ENCODE measurements at places on chromosomes 16 and 17.

DNA sequence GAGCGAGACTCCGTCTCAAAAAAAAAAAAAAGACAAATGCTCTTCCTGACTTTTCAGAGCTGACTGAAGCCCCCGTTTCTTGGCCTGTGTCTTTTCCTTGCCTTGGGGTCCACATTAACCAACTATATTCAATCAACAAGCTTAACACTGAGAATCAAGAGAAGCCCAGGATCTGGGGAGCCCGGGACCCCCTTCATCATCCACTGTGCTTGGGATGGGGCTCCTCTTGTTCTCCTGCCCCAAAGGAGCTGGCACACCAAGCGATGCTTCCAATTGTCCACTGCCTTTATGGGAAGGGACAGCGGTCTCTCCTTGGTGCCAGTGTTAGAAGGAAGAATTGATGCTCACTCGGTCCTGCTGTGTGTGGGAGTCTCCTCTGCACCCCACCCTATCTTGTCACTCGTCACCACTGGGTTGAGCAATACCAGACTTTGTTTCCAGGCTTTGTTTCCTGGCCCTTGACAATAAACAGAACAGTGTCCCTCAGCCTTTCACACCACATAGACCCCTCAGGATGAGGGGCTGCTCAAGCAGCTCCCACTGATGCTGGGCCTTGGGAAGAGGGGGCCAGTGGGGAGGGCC, 146.7 kb downstream of the KCNJ12 start:
- no peak for DNase-seq

DNA sequence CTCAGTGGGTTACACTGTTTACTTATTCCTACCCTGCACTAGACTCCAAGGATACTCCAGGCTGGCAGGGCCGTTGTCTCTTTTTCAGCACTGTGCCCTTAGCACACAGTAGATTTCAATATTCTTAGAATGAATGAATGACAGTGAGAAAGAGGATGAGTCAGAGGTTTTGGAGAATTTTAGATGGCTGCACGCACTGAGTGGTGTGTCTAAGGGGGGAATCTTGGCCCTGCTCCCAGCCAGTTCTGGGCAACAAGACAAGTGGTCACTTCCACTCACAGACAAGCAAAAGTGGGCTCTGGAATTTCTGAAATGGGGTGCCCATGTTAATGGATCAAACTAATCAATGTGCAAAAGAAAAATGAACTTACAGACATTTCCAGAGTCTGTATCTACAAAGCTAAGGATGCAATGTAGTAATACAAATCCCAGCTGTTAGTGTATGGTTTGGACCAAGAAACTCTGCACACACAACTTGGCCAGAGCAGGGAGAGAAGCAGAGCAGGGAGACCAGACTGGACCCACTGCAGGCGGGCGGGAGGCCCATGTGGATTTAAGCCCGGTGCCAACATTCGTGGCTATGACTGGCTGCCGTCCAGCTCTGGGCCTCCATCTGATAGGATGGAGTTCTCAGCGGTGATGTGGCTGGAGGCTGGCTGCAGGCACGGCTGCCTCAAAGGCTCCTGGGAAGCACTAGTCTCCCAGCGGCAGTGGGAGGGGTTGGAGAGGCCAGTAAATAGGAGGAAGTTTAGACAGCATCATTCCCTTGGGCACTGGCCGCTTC, 95.6 kb upstream of the CDYL2 start:
- peak; percentile 35 for DNase-seq

DNA sequence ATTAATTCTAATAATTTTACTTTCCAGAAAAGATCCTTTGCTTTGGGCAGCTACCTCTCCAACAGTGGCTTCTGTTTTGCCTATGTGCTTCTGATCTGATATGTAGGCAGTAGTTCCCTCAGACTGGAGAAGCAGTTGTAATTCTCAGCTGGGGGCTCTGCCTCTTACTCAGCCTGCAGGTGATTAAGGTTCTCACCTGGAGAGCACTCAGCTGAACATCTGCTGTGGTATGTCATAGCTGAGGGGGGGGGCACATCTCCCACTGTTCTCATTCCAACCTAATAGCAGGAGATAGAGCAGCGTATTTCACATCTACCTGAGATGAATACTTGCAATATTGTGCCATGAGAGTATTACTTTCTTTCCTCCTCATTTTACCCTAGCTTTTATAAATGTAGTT, 511.9 kb upstream of the CDH8 start:
- no peak for DNase-seq

- DNase-seq: no peak
Measured at GRCh38 chr17:18974407-18975149, 22.6 kb downstream of the SLC5A10 start.

DNA sequence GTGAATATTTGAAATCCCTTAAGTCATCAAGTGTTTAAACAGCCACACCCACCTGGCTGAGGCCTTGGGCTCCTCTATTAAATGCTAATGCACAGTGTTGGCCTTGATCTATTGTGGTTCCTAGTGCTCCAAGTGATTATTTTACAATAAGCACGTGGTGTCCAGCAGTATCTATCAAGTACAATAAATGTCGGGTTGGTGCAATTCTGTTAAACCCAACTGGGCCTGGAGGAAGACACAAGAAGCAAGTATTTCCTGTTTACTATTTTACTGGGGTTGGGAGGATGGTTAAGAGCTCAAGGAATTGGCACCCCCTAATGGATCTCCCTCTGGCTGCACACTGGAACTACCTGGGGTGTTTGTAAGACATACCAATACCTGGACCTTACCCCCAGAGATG, 72.1 kb upstream of the HNF1B start:
- DNase-seq: no peak

GRCh38 chr17:19753051-19753509, 5.0 kb upstream of the ALDH3A1 start:
- DNase-seq: peak; percentile 98

- DNase-seq: no peak
Measured at GRCh38 chr17:57670769-57671569, 74.1 kb downstream of the CCDC182 start.

- DNase-seq: no peak
Measured at GRCh38 chr17:59858167-59858816, 34.5 kb downstream of the TUBD1 start.

DNA sequence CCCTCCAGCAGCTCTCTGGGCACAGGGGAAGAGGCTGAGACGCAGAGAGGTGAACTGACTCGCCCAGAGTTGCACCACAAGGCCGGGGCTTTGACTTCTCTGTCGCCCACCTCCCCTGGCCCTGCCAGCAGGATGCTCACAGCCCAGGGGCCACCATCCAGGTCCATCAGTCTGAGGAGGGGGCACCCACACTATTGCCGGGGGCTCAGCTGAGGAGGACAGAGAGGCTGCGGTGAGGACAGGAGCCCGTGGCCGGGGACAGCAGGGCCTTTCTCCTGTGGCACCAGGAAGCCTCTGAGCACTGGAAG, 32.6 kb downstream of the KDM8 start:
- no peak for DNase-seq

DNA sequence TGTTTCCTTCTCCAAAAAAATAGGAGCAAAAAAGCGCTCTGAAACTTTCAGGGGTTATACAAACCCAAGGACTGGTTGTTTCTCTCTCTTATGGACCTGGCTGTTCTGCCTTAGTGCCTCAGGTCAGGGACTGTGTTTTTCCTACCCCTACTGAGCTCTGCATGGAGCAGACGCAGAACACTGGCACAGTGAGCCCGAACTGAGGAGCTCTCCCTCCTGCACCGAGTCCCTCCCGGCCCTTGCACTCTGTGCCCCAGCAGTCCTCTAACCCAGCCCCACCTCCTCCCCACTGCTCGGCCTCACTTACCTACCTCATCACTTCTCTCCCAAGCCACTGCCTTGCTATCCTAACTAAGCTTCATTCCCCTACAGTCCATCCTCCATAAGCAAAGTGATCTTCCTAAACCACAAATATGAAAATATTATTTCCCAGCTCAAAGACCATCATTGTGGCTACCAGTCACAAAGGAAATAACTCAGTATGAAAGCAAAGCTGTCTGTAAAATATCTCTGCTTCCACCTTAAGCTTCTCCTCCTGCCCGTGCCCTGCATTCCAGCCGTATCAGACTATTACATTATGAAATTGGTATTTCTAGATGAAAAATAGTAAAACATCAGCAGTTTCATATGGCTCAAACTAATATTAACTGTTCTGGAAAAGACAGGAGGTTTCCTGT, 13.6 kb downstream of the MEIOB start:
- DNase-seq: no peak

DNA sequence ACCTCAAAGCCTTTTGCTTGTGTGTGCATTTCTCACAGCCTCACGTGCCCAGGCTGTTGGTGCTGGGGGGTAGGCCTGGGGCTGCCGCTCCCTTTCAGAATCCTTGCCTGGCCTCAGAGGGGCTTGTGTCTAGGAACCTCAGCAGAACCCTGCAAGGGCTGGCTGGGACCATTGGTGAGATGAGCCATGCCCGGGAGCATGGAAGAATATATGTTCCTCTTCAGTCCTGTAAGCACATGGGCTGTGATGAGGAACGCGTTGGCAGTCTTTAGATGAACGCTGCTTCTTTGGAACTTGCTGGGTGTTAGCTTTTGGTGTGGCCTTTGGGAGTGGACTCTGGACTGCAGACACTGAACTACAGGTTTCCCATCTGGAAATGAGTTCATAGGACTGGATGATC, 32.0 kb upstream of the SLC5A10 start:
- DNase-seq: no peak

GRCh38 chr16:77500286-77500598, 65.4 kb upstream of the ADAMTS18 start:
- no peak for DNase-seq

DNA sequence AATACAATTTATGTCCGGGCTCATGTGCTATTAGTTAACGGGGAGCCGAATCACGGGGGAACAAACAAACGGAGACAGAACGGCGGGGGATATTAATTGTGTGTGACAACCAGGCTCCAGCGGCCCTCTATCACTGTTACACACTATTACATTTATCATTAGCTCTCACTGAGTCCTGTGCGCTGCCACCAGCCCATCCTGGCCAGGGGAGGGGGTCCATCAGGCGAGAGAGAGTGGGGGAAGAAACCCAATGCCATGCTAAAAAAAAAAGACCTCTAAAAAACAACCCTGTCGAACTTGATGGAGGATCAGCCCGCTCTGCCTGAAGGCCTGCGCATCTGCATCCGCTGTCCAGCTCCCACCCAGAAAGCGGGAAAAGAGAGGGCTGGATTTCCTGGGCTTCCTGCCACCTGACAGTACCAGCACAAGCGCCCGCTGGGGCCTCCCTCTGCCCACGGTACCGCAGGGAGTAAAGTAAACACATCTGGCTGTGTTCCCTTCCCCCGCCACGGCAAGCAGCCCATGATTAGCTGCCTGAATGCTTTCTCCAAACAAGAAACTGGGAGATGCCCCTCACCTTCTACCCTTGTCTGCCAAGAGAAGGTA, 41.7 kb downstream of the PIPOX start:
- DNase-seq: no peak

- no peak for DNase-seq
Measured at GRCh38 chr16:87864331-87864989, 4.8 kb downstream of the SLC7A5 start.

- DNase-seq: no peak
Measured at GRCh38 chr16:81461766-81462165, 17.2 kb downstream of the CMIP start.

DNA sequence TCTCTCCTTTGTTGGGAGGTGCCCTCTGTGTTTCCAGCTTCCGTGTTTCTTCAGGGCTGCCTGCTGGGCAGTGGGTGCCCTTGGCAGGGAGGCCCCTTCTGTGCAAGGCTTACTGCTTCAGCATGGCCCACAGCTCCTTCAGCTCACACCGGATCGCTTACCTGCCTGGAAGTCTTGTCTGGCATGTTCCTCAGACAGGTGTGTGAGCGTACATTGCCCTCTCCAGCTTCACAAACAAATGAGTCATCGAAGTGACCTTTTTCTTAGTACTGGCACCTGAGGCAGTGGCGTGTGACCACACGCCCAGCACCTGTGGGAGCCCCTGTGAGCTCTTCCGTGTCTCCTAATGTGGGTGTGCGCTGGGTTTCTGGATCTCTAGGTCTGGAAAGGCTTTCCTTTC, 3.5 kb downstream of the RAB40C start:
- DNase-seq: no peak

DNA sequence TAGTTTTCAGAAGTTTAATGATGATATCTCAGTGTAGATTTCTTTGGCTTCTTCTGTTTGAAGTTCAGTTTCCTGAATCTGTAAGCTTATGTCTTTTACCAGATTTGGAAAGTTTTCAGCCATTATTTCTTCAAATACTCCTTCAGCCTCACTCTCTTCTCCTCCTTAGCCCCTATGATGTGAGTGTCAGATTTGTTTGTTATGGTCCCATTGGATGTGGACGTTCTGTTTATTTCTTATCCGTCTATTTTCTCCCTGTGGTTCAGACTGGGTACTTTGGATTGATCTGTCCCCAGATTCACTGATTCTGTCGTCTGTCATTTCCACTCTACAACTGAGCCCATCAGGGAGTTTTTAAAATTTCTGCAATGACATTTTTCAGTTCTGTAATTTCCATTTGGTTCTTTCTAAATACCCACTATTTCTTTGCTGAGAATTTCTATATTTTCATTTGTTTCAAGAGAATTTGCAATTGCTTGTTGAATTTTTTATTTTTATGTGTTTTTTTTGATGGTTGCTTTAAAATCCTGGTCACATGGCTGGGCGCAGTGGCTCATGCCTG, 110.9 kb downstream of the SEC14L1 start:
- DNase-seq: no peak

GRCh38 chr17:50345432-50346312, at the start of gene XYLT2:
Gene XYLT2, plus strand, starts transcription at chr17:50346126. Its CDS starts 15 bp downstream, at chr17:50346141.
- DNase-seq: peak; percentile 96

DNA sequence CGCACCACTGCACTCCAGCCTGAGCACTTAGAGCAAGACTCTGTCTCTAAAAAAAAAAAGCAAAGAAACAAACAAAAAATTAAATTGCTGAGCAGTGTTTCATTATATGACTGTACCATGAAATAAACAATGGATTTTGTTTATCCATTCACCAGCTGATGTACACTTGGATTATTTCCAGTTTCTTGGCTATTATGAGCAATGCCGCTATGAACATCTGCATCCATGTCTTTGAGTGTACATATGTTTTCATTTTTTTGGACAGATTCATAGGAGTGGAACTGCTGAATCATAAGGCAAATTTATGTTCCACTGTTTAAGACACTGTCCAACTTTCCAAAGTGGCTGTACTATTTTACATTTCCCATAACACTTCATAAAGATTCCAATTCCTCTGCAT, 8.0 kb downstream of the RNF157 start:
- DNase-seq: no peak

- DNase-seq: no peak
Measured at GRCh38 chr17:37083456-37083855, 134.7 kb downstream of the AATF start.

DNA sequence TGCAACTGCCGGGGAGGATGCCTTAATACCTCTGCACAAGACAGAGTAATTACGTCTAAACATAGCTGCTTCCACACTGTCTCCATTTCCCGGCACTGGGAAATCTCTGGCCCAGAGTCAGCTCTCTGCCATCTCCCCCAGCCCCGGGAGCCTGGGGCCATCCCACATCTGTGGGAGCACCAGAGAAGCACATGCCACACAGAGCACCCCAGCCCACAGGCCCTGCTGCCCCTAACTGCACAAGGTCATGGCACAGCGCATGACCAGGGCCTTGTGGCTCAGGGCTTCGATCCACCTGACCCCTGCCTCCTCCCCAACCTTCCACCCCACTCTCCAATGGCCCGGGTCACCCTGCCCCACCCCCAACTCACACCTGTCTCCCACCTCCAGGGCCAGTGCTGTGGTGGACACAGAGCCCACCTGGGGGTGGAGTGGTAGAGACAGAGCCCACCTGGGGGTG, 36.6 kb upstream of the RBFOX3 start:
- no peak for DNase-seq

GRCh38 chr17:81453712-81454111, 58.5 kb downstream of the BAHCC1 start:
- DNase-seq: no peak
